ENCODE measurements at places on chromosomes 13 and 19.
A peak's percentile ranks its signal among the peaks of the same experiment; 100 is the strongest.

GRCh38 chr19:14091081-14091812 is 696 bp upstream of the SAMD1 start:
- DNase-seq: peak; percentile 67

GRCh38 chr13:112720814-112721197 is 31.0 kb downstream of the ATP11A start:
- no peak for DNase-seq

DNA sequence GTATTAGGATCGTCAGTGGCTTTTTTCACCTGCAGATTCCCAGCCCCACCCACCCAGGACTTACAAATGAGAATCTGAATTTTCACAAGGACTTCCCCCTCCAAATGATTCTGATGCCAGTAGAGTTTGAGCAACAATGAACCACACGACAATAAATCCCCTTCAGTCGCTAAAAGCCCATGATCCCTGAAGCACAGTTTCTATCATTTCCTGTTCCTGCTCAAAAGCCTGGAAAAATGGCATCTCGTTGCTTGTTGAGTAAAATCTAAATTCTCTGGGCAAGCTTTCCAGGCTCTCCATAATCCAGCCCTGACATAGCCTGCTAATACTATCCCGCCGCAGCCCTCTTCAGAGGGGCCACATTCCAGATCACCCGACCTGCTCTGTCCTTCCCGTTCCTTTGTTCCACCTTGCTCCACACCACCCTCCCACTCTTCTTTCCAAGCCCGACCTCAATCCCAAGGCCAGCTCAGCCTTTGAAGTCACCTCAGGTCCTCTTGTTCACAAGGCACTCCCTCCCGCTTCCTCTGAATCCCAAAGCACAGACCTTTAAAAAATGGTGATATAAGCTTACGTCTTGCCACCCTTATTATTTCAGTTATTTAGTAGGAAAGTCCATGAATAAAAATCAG is 67.9 kb downstream of the NUFIP1 start:
- DNase-seq: no peak

- no peak for DNase-seq
Measured at GRCh38 chr19:3098141-3098514, 4.0 kb downstream of the GNA11 start.

- DNase-seq: no peak
Measured at GRCh38 chr13:30800107-30800506, 64.8 kb downstream of the ALOX5AP start.

DNA sequence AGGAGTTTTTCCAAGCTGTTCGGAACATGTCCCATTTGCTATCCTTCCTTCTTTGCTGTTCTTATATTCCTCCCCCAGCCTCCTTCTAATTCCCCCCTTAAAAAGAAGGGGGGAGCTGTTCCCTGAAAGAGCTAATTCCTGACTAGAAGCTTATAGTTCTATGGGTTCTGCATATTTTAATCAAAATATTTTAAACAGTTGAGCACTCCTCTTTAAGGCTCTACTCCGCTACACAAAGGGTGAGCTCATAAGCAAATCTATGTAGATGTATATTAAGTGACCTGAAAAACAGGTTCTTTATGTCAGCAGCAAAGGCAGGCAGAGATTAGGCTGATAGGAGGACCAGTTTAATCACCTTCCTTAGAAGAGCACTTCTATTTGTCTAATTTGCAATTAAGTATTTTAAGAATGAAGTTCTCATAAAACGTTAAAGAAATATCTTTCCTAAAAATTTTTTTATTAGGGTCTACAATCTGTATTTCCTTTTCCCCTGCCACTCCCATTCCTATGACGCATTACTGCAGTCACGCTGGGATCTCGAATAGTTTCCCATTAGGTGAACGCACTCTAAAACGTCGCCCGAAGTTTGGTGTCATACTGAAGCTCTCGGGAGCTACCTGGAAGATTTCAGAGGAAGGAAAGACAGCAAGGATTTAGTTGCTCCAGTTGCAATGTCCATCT is 5.2 kb downstream of the EFNB2 start:
- no peak for DNase-seq

- DNase-seq: no peak
Measured at GRCh38 chr13:111252446-111253364, 67.7 kb upstream of the TEX29 start.

- no peak for DNase-seq
Measured at GRCh38 chr13:95247852-95248251, 53.4 kb downstream of the ABCC4 start.

GRCh38 chr13:46544208-46544607 is 8.8 kb upstream of the LRCH1 start:
- DNase-seq: no peak

Measured in HL-60 (cell line).